NCI-H1436 (cell line): ENCODE measurements at places on chromosomes 4 and X.

DNA sequence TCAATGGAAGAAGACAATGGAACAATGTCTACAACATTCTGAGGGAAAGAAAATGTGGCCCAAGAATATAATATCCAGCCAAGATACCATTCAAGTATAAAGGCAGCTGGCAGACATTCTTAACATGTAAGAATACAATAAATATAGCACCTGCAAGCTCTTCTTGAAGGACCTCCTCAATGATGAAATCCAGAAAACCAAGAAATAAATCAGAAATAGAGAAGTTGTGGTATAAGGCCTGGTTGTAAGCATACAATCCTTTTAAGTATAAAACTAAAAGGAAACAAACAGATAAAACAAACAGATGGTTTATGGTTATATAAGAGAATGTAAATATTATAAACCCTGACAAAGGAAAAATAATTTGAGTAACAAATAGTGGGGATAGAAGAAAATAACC is 33.4 kb downstream of the SYTL4 start:
- DNase-seq, result no peak

DNA sequence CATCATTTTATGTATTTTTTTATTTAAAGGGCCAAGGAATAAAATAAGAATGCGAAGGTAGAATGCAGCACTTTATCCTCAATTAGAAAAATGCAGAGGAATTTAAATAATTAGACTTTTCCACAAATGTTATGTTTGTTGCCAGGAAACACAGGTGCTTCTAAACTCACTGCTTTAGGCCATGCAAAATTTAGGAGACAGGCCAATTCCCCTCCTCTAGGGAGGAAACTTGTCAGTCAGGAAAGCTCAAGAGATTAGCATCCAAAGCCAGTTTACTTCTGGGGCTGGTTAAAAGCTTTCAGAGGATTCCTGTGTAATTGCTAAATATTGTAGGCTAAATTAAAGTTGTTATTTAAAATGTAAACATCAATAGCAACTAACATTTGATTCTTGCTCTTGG is 124.5 kb downstream of the DMD start:
- no peak for DNase-seq

- no peak for DNase-seq
Observed at GRCh38 chr4:133474501-133474900, 325.4 kb downstream of the PCDH10 start.

DNA sequence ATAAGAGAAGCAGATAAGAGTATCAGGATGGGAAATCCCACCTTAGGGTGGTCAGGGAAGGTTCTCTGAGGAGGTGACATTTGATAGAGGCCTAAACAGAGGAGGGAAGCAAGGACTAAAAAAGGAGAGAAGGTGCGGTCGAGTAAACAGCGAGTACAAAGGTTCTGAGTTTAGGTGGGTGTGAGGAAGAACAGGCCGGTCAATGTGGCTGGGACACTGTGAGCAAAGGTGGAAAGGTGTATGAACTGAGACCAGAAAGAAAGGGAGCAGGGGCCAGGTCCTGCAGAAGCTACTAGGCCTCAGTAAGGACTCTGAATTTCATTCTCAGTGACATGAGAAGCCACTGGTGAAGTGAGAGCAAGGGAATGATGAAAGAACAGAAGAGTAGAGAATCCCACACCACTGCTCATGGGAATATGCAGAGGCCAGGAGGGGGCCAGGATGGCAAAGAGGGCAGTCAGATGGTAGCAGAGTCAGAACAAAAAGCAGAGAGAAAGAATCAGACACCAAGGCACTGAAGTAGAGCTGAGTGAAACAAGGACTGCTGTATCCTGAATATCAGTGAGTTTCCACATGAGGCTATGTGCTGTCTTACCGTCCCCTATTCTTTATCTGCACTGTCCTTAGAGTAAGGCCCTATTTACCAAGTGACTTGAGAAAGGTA is 18.0 kb downstream of the PRSS48 start:
- DNase-seq, result no peak
